ENCODE measurements at places on chromosomes 12 and 14. TPM values are rescaled to one million over a fixed set of nuclear protein-coding genes. Genes with fewer than 3 reads are reported as not detected.

ITGA5 gene
- 170 TPM for polyA plus RNA-seq

SERPINA1 gene
- polyA plus RNA-seq = 0.40 TPM

C3AR1 gene
- polyA plus RNA-seq = 0.13 TPM

GRCh38 chr12:95837240-95838038, 21.3 kb upstream of the SNRPF start:
- no peak for DNase-seq

- no peak for DNase-seq
Measured at GRCh38 chr14:99747582-99748330, 45.5 kb upstream of the EML1 start.

DNA sequence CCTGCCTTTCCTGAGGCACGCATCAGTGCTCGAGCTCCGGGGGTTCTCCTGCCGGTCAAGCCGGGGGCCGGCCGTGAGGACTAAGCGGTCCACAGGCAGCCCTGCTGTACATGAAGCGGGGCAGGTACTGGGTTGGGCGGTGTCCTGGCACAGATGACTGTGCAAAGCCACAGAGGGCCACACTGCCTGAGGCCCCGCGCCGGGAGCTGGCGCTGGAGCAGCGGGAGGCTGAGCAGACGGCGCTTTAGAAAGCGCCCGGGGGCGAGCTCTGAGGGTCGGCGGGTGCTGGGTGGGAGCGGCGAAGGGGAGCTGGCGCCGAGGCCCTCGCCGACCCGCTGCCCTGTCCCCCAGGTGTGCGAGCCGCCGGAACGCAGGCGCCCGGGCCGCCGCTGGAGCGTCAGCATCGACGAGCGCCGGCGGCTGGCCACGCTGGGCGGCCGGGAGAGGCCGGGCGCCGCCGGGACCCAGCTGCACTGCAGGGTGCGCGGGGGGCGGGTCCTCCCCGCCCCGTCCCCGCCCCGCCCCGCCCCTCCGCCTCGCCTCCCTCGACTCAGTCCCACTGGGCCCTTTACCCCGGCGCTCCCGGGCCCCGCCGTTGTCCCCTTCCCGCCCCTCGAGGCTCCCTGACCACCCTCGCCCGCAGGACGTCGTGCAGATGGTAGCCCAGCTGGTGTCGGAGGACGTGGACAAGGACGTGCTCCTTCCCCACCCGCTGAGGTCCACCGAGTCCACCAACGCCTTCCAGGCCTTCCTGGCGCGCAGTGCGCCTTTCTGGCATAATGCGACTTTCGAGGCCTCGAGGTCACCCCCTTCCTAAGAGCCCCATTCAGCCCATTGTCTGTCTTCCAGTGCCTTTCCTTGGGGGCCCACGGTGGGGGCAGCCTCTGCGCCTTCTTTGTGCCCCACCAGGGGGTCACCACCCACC, 8.3 kb upstream of the MTA1 start:
- no peak for DNase-seq

Data from BJ (cell line).